ENCODE measurements at places on chromosomes 16 and 17.

- DNase-seq = no peak
These were observed 82.1 kb downstream of the TIMM22 start for GRCh38 chr17:1078831-1079561.

DNA sequence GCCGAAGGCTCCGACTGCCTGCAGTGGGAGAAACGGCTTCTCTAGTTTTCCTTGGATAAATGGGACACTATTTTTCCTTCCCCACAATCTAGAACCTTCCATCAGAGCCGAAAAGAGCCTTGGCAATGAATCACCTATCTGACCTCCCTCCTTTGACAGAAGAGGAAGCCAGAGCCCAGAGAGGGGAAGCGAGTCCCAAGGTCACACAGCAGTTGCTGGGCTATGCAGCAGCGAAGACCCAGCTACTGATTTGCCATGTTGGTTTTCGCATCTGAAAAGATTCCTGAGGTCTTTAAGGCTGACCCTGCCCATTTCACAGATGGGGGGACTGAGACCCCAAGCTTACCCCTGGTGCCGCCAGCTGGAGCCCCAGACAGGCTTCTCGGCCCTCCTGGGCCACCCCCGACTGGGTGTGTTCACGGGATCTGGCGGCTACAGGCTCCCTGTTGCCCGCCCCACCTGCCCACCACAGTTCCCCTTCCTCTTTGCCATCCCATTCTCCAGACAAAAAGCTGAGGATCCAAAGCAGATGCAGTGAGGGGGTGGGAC is 45.9 kb downstream of the RAI1 start:
- no peak for DNase-seq

- peak; percentile 68 for DNase-seq
These were observed 22.1 kb downstream of the COX4I1 start for GRCh38 chr16:85821390-85822135.

- no peak for DNase-seq
These were observed 157.3 kb downstream of the VPS53 start for GRCh38 chr17:557371-557770.

DNA sequence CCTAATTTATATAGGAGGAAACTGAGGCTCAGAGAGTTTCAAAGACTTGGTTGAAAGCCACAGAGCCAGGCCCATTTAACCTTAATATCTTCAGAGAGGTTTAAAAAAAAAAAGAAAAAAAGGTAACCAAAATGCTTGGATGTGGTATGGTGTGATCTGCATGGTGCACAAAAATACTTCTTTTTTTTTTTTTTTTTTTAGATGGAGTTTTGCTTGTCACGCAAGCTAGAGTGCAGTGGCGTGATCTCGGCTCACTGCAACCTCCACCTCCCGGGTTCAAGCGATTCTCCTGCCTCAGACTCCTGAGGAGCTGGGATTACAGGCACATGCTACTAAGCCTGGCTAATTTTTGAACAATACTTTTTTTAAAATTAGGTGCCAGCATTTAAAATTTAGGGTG is 101.8 kb downstream of the XYLT1 start:
- DNase-seq = no peak

- DNase-seq = no peak
These were observed 1.4 kb upstream of the MAP1LC3B start for GRCh38 chr16:87390641-87391323.

DNA sequence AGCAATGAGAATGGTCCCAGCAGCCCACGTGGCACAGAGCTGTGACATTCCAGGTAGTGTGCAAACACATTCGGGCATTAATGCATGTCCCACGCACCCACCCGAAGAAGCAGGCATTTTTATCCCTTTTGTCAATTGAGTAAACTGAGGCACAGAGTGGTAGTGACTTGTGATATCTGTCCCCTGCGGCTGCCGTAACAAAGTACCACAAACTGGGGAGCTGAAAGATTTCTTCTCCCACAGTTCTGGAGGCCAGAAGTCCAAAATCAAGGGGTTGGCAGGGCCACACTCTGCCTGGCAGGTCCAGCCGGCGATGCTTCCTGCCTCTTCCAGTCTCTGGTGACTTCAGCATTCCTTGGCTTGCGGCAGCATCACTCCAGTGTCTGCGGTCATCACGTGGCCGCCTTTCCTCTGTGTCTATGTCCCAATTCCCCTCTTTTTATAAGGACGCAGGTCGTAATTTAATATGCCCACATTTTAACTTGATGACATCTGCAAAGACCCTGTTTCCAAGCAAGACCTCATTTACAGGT is 221.9 kb upstream of the GSE1 start:
- no peak for DNase-seq

GRCh38 chr16:59148056-59148768 is 414.1 kb upstream of the GOT2 start:
- no peak for DNase-seq

All from activated T-helper 1 cell treated with anti-CD3 and anti-CD28 coated beads, Interleukin-2, amount 50 U/mL, for 16 hours (primary cell).